ENCODE measurements at places on chromosomes 7 and 10.

- peak; percentile 13 for DNase-seq
Observed at GRCh38 chr10:124306922-124307371, 111.8 kb downstream of the OAT start.

DNA sequence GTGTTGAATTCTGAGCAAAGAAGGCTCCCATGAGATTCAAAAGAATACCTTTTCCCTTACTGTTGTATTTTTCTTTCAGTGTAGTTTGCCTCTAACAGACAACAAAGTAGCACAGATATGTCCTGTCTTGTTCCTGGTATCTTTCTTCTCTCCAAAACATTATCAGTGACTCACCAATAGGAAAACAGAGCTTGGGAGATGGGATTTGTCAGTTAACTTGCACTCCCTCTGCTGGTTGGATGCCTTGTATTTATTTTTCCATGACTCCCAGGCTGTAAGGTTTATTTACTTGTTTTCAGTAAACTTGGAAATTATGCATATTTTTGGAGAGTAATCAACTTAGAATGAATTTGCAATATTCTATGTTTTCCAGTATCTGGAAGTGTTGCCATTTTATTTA lies 129.7 kb downstream of the SAMD9 start:
- peak; percentile 12 for DNase-seq

DNA sequence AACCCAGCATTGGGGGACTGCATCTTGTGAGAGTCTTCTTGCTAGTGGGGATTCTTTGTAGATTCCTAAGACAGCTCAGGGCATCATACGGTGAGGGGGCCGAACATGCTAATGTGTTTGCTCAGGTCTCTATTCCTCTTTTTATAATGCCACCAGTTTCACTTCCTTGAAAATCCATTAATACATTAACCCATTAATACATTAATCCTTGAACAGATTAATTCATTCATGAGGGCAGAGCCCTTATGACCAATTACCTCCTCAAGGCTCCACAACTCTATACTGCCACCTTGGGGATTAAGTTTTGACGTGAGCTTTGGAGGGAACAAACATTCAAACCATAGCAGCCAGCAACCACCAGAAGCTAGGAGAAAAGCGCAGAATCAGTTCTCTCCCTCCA lies 67.2 kb upstream of the POT1 start:
- DNase-seq: peak; percentile 24

DNA sequence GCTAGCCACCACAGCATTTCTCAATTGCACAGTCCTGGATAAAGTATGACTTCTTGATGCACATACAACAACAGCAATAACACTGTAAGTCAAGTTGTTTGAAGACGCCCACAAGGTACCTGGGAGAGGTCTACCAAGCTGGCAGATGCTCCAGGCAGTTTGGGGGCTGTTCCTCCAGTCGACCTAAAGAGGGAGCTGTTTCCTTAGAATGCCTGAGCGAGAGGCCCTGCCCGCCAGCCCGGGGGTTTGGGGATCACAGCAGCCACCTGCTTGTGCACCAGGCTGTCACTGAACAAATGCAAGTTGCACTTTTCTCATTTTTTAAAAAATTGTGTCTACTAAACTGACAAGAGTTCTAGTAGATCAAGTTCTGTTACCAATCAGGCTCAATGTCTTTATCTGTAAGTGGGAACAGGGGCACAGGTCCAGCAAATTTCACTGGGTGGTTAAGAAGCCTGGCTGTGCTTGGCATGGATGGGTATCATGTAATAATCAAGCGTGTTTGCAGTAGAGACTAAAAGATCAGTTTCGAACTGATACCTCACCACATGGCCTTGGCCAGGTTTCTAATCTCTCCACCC lies 193.8 kb upstream of the ADO start:
- peak; percentile 78 for DNase-seq

- no peak for DNase-seq
Observed at GRCh38 chr10:71203716-71204115, 8.7 kb upstream of the UNC5B start.

DNA sequence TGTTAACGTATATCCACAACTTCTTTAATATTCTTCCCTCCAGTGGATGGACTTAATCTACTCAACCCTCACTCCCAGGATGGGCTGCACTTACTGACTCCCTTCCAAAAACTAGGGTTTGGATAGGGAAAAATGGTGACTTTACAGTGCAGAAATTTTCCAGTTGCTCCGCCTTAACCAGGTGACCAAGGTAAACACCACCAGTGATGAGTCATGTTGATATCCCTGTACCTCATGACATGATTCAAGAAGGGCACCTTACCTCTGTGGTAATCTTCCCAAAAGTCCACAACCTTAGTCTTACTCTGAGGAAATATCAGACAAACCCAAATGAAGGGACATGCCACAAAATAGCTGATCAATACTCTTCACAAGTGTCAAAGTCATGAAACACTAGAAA lies 3.5 kb upstream of the GSTK1 start:
- DNase-seq: no peak

DNA sequence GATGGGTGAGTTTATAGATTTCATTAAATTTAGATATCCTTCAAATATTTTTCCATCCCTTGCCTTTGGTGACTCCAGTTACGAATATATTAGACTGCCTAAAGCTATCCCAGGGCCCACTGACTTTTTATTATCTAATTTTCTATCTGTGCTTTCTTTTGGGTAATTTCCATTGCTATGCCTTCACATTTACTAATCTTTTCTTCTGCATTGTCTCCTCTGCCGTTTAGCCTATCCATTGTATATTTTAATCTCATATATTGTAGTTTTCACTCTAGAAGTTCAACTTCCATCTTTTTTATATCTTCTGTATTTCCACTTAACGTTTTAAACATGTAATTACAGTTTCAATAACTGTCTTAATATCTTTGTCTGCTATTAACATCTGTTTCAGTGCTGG lies 78.6 kb upstream of the HDAC9 start:
- no peak for DNase-seq

DNA sequence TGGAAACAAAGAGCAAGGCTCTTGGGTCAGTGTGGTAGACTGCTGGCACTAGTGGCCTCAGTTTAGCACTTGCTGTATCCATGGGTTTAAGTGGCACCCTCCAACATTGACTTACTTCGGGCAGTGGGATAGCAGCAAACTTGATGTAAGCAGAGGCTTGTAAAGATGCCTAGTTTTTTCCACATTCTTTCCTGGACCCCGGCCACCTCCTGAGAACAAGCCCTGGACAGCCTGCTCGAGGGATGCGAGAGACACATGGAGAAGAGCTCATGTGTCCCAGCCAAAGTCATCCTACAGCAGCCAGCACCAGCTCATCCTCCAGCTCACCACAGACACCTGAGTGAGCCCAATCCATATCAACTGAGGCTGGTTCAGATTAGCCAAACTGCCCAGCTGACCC lies 142.7 kb upstream of the PCBD1 start:
- no peak for DNase-seq

GRCh38 chr10:113080061-113080924 lies 130.2 kb downstream of the TCF7L2 start:
- no peak for DNase-seq

GRCh38 chr10:77978360-77978759 lies 51.0 kb downstream of the POLR3A start:
- DNase-seq: no peak

- DNase-seq: peak; percentile 48
Observed at GRCh38 chr7:113698556-113699220, 220.1 kb downstream of the PPP1R3A start.

- DNase-seq: no peak
Observed at GRCh38 chr10:102705531-102705930, 8.7 kb downstream of the ARL3 start.

DNA sequence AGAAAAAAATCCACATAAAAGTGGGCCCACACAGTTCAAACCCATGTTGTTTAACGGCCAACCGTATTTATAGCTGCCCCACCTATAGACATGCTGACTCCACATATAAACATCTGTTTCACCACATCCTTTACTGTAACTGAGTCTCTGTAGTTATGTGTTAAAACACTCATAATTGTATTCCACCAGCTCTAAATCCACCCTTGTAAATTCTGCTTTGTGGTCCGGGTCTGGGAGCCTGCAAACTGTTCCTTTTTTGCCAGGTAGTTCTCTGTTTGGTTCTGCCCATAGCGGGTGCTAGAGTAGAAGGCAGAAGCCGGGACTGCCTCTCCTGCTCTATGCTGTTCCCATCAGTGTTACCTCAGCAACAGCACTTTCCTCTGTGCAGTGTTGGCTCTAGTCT lies 20.2 kb upstream of the FHIP2A start:
- peak; percentile 82 for DNase-seq

DNA sequence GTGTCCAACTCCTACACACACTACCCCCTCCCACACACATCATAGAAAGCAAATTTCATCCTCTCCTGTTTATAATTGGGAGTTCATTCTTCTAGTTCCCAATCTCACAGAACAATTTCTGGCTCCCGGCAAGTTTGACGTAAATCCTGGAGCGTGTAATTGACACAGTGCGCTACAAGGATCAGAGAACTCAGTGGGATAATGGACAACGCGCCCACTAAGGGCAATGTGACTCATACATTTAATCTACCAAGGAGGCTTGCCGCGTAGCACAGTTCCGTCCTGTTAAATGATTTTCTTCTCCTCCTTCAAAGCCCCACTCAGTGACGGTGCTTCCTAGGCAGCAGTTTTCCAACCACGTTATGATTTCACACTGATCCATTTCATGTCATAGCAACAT lies 277.6 kb downstream of the SFMBT2 start:
- no peak for DNase-seq

- DNase-seq: no peak
Observed at GRCh38 chr10:117590101-117590875, 47.7 kb downstream of the EMX2 start.

DNA sequence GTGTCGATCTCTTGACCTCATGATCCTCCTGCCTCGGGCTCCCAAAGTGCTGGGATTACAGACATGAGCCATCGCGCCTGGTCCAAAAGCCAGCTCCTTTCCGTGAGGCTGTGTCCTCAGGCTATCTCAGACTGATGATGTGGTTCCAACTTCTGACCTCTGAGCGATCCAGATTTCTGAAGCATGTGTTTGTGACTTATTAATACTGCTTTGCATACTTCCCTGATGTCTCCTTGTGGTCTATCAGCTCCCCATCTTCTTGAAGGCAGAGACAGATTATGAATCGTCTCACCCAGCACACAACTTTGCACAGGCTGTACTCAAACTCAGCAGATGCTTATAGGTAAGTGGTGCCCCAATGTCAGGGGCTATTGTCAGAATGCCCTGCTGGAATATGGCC lies 2.0 kb upstream of the PLPP4 start:
- no peak for DNase-seq

GRCh38 chr10:52663161-52663560 lies 109.4 kb downstream of the MBL2 start:
- DNase-seq: no peak

DNA sequence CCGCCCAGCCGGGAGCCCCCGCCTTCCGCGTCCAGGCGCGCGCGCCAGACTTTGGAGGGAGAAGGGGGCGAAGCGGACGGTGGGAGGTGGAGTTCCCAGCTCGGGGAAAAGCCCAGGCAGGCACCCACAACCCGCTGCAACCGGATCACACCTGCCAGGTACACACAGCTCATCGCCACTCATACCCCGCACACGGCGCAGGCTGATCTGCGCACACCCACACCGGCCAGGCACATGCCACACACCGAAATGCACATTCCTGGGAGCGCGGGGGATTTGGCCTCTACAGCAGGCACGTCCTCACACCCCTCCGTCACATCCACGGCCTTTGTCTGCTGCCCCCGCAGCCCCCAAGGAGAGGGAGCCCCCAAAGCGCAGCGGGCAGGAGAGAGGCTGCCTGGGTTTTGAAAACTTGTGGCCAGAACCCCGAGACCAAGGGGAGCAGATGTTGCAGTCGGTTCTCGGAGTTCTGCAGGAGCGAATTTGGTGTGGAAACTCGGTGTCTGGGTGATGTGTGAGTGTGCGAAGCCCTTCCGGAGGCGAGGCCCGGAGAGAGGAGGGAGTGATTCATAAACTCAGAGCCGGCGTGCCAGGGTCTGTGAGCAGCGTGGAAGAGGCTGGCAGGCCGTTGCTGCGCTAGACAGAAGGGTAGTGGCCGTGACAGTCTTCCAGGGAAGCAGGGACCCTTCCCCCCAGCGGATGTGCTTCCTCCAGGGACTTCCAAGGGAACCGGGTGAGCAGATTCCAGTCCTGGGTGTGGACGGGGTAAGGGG lies 734 bp downstream of the CHST3 start:
- DNase-seq: peak; percentile 35

- no peak for DNase-seq
Observed at GRCh38 chr10:4686644-4686996, 139.4 kb upstream of the AKR1E2 start.

- DNase-seq: no peak
Observed at GRCh38 chr10:22437620-22438588, 92.6 kb downstream of the SPAG6 start.

DNA sequence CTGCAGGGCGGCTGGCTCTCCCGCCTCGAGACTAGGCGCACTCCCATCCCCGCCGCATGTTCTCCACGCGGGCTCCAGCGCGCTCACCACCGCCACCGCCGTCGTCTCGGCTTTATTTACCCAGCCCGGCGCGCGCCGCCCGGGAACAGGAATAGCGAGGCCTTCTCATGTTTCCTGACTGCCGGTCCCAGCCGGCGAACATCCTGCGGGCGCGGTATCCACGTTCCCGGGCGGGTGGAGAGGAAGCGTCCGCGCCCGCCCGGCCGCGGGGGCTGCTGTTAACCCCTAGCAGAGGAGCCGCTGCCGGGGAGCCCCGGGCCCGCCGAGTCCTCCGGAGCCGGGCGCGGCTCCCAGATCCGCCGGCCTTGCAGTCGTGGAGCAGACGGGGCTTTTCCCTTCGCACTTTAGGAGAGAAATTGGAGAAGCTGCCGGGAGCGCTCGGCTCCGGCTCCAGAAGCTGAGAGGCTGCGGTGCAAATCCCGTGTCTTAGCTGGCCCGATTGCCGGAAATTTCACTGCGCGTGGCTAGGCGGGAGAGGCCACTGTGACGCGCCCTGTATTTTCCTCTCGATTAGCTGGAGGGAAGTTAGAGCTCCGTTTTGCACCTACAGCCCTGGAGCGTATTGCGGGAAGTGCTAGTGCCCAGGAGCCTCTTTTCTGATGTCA lies at the start of gene MKX:
MKX (minus strand) TSS at position 88 of the 665 bp plus-strand sequence. CDS start 2,404 bp downstream, outside the sequence.
- DNase-seq: peak; percentile 56

- DNase-seq: no peak
Observed at GRCh38 chr10:98567391-98568133, 120.8 kb upstream of the HPS1 start.

DNA sequence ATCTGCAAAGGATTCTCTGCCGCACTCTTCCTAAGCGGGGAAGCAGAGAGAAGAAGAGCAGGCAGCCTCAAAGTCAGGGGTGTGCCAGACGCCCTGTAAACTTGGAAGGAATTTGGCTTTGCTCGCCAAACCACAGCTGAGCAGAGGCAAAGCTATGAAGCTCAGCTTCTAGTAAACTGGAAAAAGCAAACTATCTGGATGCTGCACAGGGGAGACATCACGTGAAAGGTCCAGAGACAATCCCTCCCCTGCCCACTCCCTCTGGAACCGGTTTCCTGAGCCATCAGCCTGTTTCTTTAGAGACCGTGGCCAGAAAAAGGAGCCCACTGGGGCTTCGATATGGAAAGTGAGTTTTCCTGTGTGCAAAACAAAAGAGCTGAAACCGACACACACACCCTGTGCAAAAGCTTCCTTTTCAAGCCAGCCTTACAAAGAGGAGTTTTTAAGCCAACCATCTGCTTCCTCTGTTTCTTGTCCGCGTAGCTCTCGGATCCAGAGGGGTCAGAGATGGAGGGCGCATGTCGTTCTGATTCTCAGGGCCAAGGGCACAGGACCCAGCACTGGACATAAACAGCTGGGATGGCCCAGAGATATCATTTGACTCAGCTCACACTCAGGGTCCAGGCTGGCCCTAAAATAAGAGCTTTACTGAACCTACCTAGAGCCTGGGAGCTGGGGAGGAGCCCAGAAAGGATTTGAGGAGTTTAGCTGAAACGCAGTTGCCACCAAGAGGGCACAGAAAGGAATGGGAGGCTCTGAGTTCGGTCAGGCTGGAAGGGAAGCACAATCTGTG lies 58.2 kb upstream of the DNAAF5 start:
- DNase-seq: peak; percentile 16

Data from hematopoietic multipotent progenitor cell treated with erythropoietin and hydrocortisone succinate and interleukin-3 and kit ligand, for 4 days (in vitro differentiated cells).